ENCODE measurements at places on chromosomes 1 and 21.

GRCh38 chr1:18469514-18469913 lies 11.2 kb upstream of the KLHDC7A start:
- no peak for DNase-seq

- DNase-seq: no peak
These were observed 75.8 kb downstream of the ITPKB start for GRCh38 chr1:226663327-226663704.

DNA sequence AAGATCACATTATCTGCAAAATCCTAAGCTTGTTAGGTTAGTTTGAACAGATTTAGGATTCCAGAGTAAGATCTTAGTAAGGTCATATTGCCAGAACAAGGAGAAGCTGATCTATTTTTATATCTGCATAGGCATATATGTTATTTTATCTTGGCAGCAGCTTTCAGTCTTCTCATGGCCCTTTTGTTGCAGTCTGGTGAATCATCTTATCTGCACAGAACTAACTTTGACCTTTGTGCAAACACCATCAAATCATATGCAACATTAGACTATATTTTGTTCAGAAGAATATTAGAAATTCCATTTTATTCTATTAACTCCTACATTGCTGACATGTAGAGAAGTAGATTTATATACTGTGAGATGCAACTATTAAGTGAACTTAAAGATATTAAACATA lies 107.3 kb downstream of the CLEC20A start:
- DNase-seq: no peak

GRCh38 chr1:218347336-218347722 lies 2.2 kb downstream of the TGFB2 start:
- no peak for DNase-seq

DNA sequence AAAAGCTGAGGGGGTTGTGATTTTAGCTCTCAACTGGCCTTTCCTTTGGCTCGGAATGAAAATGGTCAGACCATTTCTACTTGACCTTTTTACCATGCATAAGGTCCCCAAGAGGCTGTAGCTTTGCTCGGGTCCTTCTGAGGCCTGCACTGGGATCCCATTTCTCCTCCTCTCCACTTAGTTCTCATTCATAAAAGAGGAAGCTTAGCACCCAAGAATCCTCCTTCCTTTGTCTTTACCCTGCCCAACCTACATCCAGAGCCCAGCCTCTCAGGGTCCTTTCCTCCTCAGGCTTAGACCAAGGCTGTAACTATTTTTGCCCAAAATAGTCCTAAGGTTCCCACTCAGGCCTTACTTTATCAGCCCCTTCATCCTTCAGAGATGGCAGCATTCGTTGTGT lies 6.0 kb upstream of the SLC27A3 start:
- DNase-seq: no peak

DNA sequence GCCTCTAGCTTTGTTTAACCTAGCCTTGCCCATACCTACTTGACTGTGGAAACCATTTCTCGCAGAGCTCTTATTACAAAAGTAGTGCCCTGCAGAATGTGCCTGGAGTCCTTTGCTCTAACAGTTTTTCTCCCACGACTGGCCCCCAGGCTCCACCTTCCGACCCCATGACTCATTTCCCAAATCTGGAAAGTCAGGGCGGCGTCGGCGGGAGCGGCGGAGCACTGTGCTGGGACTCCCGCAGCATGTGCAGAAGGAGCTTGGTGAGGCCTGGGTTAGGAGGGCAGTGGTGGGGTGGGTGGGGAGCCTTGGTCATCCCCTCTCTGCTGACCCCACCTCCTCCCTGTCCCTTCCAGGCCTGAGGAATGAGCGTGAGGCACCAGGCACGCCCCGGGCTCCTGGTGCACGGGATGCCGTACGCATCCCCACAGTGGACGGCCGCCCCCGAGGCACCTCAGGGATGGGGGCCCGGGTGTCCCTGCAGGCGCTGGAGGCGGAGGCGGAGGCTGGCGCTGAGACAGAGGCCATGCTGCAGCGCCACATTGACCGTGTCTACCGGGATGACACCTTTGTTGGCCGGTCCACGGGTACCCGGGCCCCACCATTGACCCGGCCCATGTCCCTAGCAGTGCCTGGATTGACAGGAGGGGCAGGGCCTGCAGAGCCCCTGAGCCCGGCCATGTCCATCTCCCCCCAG lies 47.5 kb downstream of the YARS1 start:
- no peak for DNase-seq

DNA sequence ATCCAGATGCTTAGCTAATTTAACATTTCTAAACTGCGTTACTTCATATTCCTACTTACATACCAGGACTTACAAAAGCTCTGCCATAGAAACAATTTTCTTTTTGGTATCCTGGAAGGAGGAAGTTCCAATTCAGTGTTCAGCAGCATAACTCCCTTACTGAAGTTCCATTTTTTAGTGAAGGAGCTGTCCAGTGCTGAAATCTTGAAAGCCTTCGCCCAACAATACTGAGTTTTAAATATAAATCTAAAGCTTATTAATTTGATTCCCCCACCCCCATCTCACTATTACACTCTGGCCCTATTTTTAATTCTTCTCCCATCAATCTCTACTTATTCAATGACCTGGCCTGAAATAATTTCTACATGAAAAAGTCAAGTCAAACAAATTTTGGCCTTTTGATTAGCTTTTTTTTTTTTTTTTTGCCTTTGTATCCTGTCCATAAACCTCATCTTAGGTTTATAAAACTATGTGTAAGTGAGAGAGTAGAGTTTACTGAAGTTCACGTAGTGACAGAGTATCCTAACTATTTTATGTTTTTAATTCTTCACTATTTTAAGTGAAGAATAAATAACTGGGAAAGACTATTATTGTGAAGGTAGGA lies 323.0 kb upstream of the PLD5 start:
- no peak for DNase-seq

- no peak for DNase-seq
These were observed 2.1 kb downstream of the KDM5B start for GRCh38 chr1:202805886-202806844.

All from stimulated activated CD4-positive, alpha-beta T cell treated with anti-CD3 and anti-CD28 coated beads, Interleukin-1b, Interleukin-23, amount 100 ng/mL, for 1 hour (primary cell).